ENCODE measurements at places on chromosomes 5 and 9. TPM values are rescaled to one million over a fixed set of nuclear protein-coding genes. Genes with fewer than 3 reads are reported as not detected.

The SURF1 gene
- polyA plus RNA-seq: 36.8 TPM

The SLCO6A1 gene
- polyA plus RNA-seq: not detected

DNA sequence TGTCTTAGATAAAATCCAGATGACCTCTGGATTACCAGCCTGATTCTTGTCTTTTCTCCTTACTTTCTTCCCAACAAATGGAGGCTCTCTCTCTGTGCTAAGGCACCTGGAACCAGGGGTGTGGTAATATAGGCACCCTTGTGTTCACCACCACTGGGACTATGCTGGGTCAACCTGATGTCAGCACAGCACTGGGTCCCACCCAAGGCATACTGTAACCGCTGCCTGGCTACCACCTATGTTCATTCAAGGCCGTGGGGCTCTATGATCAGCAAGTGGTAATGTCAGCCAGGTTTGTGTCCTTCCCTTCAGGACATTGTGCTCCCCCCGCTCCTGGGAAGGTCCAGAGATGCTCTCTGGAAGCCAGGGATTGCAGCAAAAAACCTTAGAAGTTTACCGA lies 283.6 kb downstream of the TMEM232 start:
- no peak overlapping the region for H3K27ac ChIP-seq
- no peaks in the 10 kb centered on the region for H3K36me3 ChIP-seq
- H3K4me3 ChIP-seq: no peak overlapping the region

- H3K4me1 ChIP-seq: peaks cover 26% of the 10 kb centered on the region
- H3K27ac ChIP-seq: peak overlapping the region; percentile 92
- peak overlapping the region; percentile 75 for H3K4me3 ChIP-seq
Measured at GRCh38 chr9:98254228-98255060, 1.0 kb downstream of the TBC1D2 start.
